ENCODE measurements at places on chromosomes 11 and 22.

GRCh38 chr11:65182258-65183170 is 786 bp downstream of the CAPN1 start:
- DNase-seq = peak; percentile 27

DNA sequence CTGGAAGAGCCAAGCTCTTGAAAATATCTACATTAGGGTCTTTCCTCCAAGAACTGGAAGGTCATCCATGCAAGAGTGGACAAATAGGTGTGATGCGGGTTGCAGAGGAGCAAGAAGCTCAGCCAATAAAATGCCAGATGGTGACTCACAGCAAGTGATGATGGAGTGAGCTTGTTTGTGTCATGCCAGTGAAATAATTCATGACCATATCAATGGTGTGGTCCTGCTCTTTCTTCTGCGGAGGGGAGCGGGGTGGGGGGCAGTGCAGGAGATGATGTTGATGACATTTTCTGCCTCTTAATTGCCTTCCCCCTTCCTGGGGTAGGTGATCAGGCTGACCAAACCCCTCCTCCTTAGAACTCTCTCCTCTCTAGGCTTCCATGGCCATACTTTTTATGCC is 118.5 kb upstream of the TIMP3 start:
- DNase-seq = no peak

DNA sequence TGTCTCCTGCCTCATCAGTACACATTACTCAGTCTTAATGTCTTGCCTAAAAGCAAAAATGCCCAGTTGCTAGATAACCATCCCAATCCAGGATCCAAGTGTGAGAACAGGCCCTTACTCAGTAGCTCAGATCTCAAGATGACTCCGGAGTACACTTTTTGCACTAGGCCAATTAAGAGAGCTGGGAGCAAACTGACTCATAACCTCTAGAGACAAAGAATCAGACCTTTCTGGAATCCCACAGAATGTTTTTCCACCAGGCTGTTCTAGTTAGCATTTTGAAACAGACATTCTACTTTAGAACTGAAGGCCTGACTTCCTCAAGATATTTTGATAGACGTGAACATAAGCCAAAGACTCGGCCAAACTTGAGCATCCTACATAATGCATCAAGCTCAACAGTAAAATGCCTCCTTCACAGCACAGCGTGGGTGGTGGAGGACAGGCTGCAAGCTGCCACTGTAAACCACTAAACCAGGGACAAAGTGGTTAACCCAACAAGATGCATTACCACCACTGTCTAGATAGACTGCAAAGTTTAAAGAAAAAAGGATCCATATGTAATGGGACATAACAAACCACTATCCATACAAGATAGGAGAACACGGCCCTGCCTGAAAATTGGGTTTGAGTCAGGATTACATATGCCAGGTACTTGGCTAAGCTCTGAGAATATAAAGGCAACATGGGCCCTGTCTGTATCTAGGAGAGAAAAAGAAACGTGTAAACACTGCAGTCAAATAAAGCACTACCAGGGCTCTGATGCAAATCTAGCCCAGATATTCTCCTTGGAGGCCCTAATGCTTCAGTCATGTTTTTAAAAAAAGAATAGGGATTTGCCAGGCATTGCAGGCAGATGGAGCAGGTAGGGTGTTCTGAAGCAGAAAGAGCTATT is 48.3 kb downstream of the MYH9 start:
- DNase-seq = peak; percentile 94

DNA sequence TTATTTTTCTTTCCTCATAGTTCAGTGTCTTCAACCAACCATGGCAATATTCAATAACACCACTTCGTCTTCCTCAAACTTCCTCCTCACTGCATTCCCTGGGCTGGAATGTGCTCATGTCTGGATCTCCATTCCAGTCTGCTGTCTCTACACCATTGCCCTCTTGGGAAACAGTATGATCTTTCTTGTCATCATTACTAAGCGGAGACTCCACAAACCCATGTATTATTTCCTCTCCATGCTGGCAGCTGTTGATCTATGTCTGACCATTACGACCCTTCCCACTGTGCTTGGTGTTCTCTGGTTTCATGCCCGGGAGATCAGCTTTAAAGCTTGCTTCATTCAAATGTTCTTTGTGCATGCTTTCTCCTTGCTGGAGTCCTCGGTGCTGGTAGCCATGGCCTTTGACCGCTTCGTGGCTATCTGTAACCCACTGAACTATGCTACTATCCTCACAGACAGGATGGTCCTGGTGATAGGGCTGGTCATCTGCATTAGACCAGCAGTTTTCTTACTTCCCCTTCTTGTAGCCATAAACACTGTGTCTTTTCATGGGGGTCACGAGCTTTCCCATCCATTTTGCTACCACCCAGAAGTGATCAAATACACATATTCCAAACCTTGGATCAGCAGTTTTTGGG is at the start of gene OR51T1:
OR51T1 (plus strand) TSS at position 41 of the 641 bp plus-strand sequence; CDS start at position 41, 0 bp downstream.
- peak; percentile 23 for DNase-seq

DNA sequence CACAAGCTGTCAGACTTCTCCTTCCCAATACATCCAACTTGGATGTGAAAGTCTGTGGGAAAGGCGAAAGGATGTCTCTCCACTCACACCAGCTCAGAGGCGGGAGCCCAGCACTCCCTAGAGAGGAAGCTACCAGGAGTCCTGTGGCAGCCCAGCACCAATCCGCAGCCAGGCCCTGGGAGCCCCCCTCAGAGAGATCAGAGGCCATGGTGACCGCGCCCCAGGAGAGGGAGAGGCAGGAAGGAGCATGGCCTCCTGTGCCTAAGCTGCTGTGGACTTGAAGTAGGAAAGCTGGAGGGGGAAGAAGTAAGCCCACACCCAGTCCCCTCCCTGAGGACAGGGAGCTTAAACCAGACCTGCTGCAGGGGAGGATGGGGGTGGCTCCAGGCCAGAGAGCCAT is 24.4 kb upstream of the IGSF9B start:
- DNase-seq = no peak

- peak; percentile 69 for DNase-seq
Observed at GRCh38 chr11:762421-763072, 14.7 kb downstream of the GATD1 start.

GRCh38 chr11:8744423-8744822 is 61.8 kb downstream of the RPL27A start:
- DNase-seq = no peak

DNA sequence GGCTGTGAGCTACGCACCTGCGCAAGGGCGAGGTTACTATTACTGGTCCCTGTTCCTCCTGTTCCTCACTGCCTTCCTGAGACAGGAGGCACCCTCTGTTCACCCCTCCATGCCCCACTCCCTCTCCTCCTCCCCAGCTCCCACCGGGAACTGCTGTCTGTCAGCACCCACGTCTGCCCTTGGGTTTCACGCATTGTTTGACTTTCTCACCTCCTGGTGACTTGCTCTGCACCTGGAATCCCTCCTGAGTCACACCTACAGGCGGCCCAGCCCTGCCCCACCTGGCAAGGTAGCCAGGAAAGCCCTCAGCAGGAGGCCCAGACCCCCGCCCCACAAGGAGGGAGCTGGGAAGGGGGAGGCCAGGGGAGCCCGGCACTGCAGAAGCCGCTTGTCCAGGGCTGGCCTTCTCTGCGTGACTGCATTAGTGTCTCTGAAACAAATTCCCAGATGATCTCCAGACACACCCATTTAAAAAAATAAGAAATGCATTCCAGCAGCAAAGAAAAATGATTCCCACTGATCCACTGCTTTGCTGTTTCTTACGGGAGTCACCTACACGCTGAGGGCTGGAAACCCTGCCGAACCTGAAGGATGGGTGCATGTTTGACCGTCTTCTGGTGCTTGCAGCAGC is 86.4 kb downstream of the CELSR1 start:
- DNase-seq = no peak

DNA sequence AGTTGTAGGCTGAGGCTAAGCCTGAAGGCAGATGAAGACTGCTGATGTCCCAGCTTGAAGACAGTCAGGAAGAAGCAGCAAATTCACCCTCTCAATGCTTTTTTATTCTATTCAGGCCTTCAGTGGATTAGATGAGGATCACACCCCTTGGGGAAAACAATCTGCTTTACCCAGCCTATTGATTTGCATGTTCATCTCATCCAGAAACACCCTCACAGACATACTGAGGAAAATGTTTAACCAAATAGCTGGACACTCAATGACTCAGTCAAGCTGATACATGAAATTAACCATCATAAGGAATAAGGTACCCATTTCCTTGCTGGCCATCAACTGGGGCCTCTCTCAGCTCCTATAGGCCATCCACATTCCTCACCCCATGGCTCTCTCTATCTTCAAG is 549.9 kb upstream of the CCDC90B start:
- DNase-seq = no peak

DNA sequence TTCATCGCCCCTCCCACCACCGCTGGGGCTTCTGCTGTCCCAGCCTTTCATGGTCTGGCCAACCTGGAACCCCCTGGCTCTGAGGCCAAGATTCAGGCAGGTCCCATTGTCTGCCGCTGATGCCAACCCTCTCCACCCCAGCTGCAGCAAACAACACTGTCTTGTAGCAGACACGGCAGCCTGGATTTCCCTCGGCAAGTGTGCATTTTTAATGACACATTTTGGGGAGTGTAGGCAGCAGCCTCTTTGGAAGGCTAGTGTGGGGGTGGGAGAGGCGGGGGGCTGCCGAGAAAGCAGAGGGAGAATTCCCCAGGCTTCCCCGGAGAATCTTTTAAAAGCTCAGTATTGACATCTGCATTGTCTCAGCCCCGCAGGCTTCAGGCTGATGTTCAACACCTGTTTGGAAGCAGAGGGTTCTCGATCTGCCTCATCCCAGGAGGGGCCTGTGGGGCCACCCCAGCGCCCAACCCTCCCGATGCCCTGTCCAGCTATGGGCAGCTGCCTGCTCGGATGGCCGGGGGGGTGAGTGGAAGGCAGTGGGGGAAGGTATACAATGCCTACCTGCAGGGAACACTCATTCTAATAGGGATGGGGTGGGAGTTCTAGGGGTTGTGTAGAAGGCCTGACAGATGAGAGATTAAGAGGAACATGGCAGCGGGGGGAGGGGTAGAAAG is 41.5 kb downstream of the NECTIN1 start:
- DNase-seq = no peak

DNA sequence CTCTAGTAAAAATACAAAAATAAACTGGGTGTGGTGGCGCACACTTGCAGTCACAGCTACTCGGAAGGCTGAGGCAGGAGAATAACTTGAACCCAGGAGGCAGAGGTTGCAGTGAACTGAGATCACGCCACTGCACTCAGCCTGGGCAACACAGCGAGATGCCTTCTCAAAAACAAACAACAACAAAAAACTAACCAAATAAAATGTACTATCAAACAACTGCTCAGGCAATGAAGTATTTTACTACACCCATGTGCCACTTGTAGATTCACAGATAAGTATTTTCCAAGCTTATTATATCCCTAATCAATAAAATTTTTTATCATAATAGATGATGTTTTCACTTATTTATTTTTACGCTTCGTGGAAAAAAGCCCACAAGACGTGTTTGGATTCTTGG is 924 bp downstream of the C11orf65 start:
- no peak for DNase-seq
